ENCODE measurements at places on chromosomes 5 and 9.

DNA sequence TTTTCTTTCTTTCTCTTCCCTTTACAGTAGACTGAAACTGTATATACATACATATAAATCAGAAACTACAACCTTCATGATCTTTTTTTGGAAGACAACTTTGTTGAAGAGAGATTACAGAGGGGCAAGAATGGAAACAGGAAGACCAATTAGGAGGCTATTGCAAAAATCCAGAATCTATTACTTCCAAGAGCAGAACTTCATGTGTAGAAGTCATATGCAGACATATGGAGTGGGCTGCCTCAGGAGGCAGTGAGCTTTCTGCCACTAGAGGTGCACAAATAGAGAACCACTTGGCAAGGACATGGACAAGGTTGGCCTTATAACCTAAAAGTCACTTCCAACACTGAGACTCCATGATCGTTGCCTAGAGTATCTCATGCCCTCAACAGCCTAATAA is 157.8 kb upstream of the NR4A3 start:
- DNase-seq, result no peak

GRCh38 chr5:30804739-30805505 is 388.6 kb upstream of the CDH6 start:
- DNase-seq, result no peak

DNA sequence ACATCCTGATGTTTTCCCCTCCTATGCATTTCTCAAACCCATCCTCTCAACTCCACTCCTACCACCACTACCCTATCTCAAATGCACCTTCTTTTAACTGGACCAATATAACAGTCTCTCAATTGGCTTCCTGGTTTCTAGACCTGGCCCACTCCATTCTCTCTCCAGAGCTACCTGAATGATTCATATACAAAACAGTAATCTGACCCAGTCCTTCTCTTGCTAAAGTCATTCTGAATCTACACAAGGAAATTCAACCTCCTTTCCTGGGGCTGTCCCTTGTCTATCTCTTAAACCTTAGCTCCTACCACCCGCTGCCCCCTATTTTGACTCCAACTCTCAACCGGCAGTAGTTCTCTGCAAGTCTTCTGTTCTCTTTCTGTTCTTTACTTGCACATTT is 97.2 kb downstream of the PCSK1 start:
- DNase-seq, result no peak

DNA sequence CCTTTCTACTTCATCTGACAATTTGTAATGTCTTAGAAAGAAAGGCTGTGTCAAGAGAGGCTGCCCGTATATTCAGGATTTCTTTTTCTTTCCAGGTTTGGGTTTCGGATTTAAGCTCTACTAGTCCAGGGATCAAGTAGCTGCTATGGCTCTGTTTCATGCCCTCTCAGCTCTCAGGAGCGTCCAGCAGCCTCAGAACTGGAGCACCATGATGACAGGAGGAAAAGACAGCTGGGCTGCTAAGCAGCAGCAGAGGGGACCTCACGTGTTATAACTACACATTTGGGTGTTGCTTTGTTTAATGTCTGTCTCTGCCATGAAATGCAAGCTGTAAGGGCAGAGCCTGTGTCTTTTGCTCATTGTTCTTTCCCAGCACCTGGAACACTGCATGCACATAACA is 28.5 kb downstream of the TBC1D2 start:
- DNase-seq, result no peak

DNA sequence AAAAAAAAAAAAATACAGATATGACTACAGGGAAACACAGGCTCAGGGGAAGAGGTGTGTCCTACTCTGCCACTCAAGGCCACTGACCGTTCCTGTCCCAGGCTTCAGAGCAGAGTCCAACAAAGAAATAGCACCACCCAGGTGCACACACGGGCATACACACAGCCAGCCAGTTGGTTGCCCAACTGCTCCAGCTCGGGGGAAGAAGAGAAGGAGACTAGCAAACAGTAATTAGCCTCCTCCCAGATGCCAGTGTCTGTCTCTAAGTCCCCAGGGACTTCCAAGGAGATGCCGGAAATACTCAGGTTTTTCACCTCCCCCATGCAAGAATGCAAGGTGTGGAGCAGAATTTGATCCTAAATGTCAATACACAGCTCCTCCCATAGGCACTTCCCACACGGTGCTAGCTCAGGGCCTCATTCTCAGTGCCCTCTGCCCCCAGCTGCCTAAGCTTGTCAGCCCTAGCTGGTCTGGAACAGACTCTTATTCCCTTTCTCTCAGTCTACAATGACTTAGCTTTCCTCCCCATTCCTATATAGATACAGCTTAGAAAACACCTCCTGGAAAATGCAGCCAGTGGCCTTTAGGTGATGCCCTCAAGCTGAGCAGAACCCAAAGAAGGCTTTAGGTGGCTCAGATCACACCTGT is 1.7 kb downstream of the MYORG start:
- no peak for DNase-seq

DNA sequence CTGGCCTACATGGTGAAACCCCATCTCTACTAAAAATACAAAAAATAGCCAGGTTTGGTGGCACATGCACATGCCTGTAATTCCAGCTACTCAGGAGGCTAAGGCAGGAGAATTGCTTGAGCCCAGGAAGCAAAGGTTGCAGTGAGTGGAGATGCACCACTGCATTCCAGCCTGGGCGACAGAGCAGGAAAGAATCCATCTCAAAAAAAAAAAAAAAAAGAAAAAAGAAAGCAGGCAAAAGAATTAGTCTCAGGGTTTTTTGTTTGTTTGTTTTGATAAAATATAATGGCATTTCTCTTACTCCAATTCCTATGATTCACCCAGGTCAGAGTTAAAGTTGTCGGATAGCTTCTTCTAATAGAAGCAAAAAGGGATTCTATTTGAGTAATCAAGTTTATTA is 67.0 kb upstream of the ATG10 start:
- DNase-seq, result no peak

DNA sequence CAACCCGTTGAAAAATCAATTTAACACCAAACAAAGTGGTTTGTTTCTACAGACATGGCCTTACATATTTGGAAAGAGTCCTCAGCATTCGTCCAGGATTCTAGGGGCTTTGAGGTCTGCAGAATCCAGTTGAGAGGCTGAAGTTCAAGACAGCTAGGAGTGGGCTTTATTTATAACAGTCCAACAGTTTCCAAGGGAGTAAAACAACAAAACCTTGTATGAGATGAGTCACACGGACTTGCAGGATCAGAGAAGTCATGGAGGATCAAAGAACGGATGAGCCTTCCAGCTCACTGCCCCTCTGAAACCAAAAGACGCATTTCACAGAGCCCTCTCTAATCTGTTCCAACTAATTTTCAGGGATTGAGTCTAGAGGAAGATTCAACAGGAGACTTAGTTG is 11.1 kb upstream of the ESM1 start:
- no peak for DNase-seq

- no peak for DNase-seq
These were observed 43.0 kb downstream of the IL31RA start for GRCh38 chr5:55894135-55894534.

DNA sequence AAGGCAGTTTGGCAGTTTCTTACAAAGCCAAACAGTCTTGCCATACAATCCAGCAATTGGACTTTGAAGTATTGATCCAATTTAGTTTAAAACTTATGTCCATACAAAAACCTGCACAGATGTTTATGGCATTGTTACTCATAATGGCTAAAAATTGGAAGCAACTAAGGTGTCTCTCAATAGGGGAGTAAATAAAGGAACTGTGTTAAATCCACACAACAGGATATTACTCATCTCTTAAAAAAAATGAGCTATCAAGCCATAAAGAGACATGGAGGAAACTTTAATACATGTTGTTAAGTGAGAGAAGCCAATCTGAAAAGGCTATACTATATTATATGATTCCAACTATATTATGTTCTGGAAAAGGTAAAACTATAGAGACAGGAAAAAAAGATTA is 313.6 kb upstream of the CD180 start:
- no peak for DNase-seq

DNA sequence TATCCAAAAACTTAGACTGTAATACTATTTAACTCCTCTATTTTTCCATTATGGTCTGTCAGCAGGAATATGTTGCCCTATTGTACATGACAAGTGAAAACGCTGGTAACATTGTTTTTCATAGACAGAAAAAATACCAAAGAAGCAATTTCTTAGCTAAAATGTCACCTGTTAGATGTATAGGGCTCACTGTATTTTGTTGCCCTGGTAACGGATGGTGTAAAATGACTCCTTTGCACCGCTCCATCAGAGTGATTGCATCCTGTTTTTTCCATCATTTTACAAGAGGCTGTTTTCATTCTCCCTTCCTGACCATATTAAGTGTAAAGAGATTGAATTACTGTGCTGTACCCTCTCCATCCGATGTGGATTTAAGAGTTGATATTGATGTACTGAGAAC is 460.1 kb upstream of the TLE4 start:
- no peak for DNase-seq

DNA sequence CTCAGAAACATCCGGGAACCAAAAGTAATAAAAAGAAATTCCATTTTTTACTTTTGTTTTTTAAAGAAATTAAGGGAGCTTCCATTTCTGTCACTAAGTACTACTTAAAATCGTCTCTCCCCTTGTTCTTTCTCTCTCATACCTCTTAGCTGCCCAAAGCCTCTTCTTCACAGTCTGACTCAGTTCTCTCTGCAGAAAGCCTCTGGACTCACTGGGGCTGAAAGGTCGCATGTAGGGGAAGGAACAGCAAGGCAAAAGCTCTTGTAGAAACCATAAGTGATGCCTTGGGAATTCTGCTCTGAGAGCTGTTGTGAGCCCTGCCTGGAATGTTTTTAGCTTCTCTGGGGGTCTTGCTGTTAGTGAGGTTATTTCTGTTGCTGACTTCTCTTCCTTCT is 100.8 kb upstream of the RANBP3L start:
- no peak for DNase-seq

GRCh38 chr5:179819296-179820126 is 1.2 kb upstream of the SQSTM1 start:
- peak; percentile 67 for DNase-seq

DNA sequence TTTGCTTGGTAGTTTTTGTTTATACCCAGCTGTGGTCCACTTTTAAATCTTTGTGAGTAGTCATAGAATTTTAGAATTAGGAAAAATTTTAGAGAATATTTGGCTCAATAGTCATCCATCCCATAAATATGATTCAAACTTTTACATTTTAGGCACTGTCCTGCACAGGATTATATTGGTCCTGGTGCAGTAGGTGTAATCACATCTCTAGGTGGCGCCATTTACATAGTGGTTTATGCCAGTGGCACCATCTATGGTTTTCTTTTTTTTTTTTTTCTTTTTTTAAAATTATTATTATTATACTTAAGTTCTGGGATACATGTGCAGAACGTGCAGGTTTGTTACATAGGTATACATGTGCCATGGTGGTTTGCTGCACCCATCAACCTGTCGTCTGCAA is 260.7 kb upstream of the KCNN2 start:
- DNase-seq, result peak; percentile 53

Measured in ACHN (cell line).